ENCODE measurements at places on chromosomes 5 and 9. TPM values are rescaled to one million over a fixed set of nuclear protein-coding genes. Genes with fewer than 3 reads are reported as not detected.

CCDC152 gene
- 0.36 TPM for polyA plus RNA-seq

IGIP gene
- polyA plus RNA-seq: 1.7 TPM

DNA sequence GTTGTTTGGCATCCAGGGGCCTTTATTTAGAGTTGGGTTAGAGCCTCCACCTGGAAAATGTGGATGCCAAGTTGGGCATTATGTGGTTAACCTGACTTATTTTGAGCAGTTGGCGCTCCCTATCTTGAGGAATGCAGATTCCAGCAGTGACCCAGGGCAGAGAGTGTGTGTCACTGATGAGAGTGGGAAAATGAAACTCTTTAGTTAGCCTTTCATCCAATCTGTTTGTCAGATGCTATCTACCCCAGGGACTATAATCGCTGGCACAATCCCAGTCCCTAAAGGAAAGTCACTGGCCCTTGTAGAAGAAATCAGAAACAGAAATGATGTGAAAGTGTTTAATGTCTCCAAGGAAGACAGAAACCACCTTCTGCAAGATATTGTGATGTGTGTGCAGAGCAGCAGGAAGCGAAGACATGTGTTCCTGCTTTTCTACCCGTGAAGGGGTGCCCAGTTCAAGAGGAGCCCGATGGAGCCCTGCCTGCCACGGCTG, 10.2 kb upstream of the STING1 start:
- no peak for DNase-seq

DNA sequence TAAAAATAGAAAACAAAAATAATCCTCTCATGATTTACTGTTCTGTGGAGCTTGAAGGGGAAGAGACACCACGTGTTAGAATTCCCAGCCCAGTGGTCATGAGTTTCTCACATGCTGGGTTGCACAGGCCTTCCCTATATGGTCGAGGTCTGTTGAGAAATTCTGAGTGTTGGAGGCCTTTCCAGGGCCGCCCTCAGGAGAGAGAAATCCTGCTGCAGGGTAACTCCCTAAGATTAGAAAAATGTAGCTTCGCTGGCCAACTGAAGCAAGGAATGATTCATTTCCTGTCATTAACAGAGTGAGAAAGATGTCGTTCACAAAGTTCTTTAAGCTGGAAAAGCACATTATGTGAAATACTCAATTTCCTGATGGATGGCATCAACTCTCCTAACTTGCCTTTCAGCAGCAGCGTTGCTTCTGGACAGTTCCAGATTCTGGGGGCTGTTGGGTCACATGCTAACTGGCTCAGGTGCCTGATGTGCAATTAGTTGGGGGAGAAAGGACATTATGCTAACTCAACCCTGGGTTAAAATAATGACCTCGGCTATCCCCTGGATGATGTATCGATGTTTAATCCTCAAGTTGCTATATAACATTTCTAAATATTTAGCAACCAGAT, 104.8 kb upstream of the CD180 start:
- no peak for DNase-seq

DNA sequence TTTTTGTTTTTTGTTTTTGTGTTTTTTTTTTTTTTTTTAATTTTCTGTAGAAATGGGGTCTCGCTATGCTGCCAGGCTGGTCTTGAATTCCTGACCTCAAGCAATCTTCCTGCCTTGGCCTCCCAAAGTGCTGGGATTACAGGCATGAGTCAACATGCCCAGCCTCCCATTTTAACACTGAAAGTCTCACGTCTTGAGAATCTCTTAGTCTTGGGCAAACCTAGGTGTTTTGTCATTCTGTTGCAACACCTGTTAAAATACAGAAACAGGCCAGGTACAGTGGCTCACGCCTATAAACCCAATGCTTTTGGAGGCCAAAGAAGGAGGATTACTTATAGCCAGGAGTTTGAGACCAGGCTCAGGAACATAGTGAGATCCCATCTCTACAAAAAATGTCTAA, 599.0 kb downstream of the TLR4 start:
- no peak for DNase-seq

- DNase-seq: no peak
These were observed 718 bp downstream of the OR5C1 start for GRCh38 chr9:122789256-122790046.

TAF1L gene
- polyA plus RNA-seq: not detected

DNA sequence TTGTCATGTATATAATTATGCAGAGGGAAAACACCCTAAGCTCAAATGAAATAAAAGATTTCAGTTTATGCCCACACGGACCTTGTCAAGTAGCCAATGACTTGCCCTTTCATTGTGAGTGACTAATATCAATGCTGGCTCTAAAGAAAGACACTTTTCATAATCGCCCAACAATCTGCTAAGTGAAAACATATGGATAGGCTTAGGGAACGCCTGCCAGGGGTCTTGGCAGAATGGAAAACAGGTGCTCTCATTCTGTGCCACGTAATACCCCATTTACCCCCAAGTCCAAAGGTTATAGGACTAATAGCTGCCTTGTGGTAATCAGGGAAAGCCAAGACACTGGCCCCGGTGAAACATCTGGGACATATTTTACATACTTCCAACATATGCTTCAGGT, 157.7 kb downstream of the SLF1 start:
- DNase-seq: no peak

DNA sequence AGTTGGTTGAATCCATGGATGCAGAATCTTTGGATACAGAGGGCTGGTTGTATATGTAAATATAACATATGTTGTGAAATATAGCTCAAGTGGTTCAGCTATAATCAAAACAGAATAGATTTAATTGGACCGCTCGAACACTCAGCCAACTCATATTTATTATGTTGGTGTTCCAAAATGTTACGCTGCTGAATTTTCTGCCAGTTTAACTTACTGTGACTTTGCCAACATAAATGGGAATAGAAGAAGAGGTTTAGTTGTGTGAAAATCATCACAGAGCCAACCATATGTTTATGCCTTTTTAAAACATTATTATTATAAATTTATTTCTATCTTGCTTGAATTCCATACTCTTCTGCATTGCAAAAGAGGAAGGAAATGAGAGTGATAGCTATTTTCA, 178.2 kb upstream of the FBXL7 start:
- no peak for DNase-seq

HAND1 gene
- polyA plus RNA-seq: not detected

FST gene
- polyA plus RNA-seq: 136 TPM

DNA sequence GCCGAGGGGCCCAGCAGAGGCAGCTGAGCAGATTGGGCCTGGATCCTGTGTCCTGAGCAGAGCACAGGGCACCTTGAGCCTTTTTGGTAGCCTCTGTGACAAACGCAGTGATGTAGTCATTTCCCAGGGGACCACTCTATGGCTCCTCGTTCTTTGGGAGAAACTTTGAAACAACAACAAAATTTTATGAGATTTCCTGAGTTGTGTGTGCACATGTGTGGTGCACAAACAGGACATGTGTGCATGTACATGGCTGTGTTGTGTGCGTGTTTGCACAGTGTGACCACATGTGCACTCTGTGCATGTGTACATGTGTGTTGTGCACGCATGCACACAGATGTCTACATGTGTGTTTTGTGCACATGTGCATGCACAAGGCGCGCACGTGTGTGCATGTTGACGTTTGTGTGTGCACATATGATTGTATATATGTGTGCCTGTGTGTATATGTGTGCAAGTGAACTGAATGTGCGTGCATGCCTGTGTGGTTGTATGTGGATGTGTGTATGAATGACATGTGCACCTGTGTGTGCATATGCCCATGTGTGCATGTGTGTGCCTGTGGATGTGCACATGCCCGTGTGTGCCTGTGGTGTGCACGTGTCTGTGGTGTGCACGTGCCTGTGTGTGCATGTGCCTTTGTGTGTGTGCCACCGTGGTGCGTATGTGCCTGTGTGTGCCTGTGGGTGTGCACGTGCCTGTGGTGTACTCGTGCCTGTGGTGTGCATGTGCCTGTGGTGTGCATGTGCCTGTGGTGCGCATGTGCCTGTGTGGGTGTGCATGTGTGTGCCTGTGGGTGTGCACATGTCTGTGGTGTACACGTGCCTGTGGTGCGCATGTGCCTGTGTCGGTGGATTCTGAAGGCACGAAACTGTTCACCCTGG, 221.6 kb downstream of the CACNA1B start:
- DNase-seq: no peak

- DNase-seq: no peak
These were observed 6.6 kb upstream of the OTULINL start for GRCh38 chr5:14574891-14575508.

DNA sequence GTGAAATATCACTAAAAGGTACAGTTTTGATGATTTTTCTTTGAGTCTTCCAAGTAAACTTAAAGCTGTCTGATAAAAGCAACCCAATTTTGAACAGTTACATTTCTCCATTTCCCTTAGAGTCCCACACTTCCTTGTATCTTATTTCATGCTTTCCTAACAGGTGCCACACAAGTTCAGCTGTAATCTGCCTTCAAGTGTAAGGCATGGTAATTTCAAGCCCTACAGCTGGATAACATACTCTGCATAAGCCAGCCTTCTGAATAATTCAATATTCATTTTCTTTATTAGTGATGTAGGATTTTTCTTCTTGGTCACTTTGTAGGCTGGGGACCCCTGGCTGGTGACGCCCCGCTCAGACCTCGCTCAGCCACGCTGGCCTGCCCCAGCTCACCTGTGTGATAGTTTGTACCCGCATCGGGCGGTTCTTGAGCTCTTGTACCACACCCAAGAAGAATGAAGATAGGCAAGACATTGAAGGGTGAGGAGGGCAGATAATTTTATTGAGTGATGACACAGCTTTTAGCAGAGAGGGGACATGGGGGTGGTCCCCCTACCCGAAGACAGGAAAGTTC, 34.0 kb downstream of the SOX30 start:
- no peak for DNase-seq

DNA sequence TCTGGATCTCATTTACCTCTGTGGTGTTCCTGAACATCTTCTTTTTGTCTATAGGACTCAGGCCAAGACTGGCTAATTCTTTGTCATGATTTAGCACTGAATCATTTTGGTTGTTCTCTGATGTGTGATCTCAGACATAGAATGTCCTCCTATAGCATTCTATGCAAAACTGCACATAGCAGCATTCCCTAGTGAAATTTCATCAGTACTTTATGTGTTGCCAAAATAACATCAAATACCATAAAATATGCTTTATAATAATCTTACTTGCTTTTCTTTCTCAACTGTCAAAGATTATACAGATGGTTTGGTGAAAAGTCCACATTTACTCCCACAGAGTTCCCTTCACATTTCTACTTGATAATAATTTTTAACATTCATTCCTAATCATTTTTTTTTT, 115.7 kb upstream of the MPDZ start:
- no peak for DNase-seq

GRCh38 chr9:122808141-122808540, 8.2 kb downstream of the OR1K1 start:
- no peak for DNase-seq

DNA sequence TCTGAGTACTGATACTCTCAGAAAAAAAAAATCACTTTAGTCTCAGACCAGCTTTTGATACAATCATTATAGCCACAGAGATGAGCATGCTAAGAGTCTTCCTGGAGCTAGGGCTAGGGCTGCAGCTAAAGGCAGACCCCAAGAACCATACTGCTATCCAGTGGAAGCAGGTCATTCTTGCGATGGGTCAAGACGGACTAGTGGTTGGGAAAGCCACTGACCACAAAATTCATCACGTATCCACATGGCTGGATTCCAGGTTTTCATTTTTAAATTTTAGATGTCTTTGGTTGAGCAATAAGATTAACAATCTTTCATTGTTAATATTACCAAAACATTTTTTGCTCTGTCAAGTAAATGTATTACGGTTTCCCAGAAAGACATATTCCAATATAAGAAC, 598.1 kb downstream of the DNAH5 start:
- DNase-seq: no peak

DNA sequence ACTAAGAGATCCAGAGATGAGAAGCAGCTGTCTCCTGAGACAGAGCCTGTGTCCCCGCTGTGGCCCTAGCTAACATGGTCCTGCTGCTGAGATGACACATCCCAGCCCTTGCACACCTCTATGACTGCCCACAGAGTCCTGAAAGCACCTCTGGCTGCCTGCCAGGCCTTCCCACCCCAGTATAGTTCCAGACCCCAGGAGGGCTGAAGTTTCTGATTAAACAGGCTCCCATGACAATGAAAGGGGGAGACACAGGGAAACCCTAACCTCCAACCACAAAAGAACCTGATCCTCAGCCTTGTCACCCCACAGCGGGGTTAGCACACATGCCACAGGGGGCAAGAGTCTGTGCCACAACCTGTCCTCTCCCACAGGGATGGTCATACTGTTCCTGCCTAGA, 15.6 kb downstream of the CIZ1 start:
- no peak for DNase-seq

WDR31 gene
- polyA plus RNA-seq: 1.6 TPM

ENC1 gene
- polyA plus RNA-seq: 64.4 TPM

GRCh38 chr5:17434982-17435381, 63.0 kb upstream of the TAF11L2 start:
- DNase-seq: no peak

- no peak for DNase-seq
These were observed 45.7 kb downstream of the CYSTM1 start for GRCh38 chr5:140220698-140221064.

DNA sequence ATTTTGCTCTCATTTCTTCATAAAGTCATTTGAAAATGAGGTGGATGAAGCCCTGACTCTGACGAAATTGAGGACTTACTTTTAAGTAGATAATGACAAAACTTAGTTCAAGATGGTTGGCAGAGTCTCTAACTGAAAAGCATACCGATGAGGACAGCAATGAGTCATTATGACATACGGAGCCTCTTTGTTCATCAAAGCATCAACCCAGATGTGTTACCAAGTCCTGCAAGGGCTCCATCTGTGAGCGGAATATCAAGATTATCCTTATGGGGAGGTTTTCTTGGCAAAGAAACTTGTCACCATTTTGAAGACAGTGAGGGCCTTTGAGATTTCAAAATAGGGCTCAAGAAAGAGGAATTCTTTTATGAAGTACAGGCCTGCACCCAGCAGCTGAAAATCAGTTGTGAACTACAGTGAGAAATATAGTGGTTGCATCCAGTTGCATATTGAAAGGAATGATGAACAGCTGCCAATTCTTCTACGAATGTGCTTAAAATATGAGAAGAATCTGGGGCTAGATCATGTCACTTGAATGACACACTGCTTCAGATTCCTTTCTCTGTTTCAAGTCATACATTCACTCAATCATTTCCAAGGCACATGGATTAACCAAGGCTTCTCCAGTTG, 86.6 kb upstream of the SLC24A2 start:
- DNase-seq: no peak

- no peak for DNase-seq
These were observed 119.2 kb downstream of the CWC27 start for GRCh38 chr5:64887910-64888309.

Measured in HepG2 (cell line).